Foreskin keratinocyte (primary cell): ENCODE measurements at places on chromosomes 16 and 17. TPM values are rescaled to one million over a fixed set of nuclear protein-coding genes. Genes with fewer than 3 reads are reported as not detected.

SLC52A1 gene
- 0.71 and 0.85 TPM in 2 replicates for total RNA-seq

TNFRSF13B gene
- total RNA-seq = not detected in 2 replicates

TBX4 gene
- 0.07 TPM in 1 of 2 replicates, not detected in the other for total RNA-seq

POLDIP2 gene
- total RNA-seq = 88.7 and 93.1 TPM in 2 replicates

ACSM5 gene
- not detected in 2 replicates for total RNA-seq

STH gene
- not detected in 2 replicates for total RNA-seq

DPEP3 gene
- total RNA-seq = not detected in 2 replicates

SOX15 gene
- total RNA-seq = 176 and 179 TPM in 2 replicates

CLEC10A gene
- not detected in 2 replicates for total RNA-seq
